ENCODE measurements at places on chromosomes 2 and 18.

DNA sequence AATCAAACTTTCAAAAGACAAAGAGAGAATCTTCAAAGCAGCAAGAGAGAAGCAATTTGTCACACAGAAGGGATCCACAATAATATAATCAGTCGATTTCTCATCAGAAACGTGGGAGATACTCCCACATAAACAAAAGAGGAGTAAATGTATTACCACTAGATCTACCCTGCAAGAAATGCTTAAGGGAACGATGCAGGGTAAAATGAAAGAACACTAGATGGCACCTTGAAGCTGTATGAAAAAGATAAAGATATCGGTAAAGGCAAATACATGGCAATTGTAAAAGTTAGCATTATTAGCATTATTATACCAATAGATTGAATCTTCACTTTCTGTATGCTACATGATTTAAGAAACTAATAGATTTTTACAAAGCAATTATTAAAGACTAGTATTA lies 677.0 kb downstream of the SUCLG1 start:
- no peak for DNase-seq

GRCh38 chr2:134183679-134184078 lies 70.2 kb upstream of the MGAT5 start:
- no peak for DNase-seq

GRCh38 chr2:174888646-174889271 lies 116.4 kb downstream of the CHN1 start:
- no peak for DNase-seq

- no peak for DNase-seq
Observed at GRCh38 chr2:54957321-54957999, 92.8 kb downstream of the RTN4 start.

GRCh38 chr2:152420936-152421335 lies 86.0 kb downstream of the FMNL2 start:
- DNase-seq: no peak

GRCh38 chr2:222582928-222583327 lies 73.0 kb downstream of the FARSB start:
- no peak for DNase-seq

DNA sequence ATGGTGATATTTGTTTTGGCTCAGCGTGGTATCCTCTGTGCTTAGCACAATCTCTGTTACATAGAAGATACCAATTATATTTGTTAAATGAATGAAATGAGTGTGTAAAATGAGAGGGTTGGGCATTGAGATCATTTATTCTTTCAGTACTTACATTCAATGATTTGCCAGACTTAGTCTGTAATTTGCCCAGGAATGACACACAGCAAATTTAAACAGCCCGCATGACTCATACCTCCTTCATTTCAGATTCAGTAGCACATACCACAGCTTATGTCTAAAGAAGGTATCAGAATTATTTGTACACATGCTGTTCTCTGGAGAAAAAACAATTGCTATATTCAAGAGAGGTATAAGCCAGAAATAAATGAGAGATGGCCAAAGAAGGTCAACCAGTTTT lies 37.0 kb downstream of the KLHL14 start:
- no peak for DNase-seq

GRCh38 chr2:12107939-12108338 lies 361.5 kb downstream of the LPIN1 start:
- DNase-seq: no peak

- DNase-seq: no peak
Observed at GRCh38 chr2:197078535-197078934, 152.0 kb upstream of the PGAP1 start.

All from GM06990 (cell line).